ENCODE measurements at places on chromosomes 6 and 20. TPM values are rescaled to one million over a fixed set of nuclear protein-coding genes. Genes with fewer than 3 reads are reported as not detected.

Gene LAMA4
- total RNA-seq: not detected

Gene SNX21
- 1.8 TPM for total RNA-seq

Gene LHFPL5
- not detected for total RNA-seq

Gene BMP2
- not detected for total RNA-seq

Gene MUCL3
- total RNA-seq: not detected

Gene ZNF322
- total RNA-seq: 10.7 TPM

Gene LY6G6C
- 0.25 TPM for total RNA-seq

Gene ALDH5A1
- 5.9 TPM for total RNA-seq

Gene BICRAL
- total RNA-seq: 22.3 TPM

Gene TMEM200A
- total RNA-seq: 2.6 TPM

Gene OSTM1
- 22.1 TPM for total RNA-seq

Gene JPH2
- total RNA-seq: not detected

Gene MTFR2
- total RNA-seq: 21.9 TPM

Gene HLA-DRB5
- total RNA-seq: 43.3 TPM

Gene HEY2
- total RNA-seq: not detected

All from T-helper 2 cell treated with Interferon-gamma antibody and Interleukin-4, amounts not matched to agents 100 ng/mL and 5 ng/mL, for 36 hours (primary cell).